Brain (organoid and tissue), 16 donors: ENCODE measurements at places on chromosomes 7 and 10.
A peak's percentile ranks its signal among the peaks of the same experiment; 100 is the strongest.

GRCh38 chr10:115171392-115171960, 78.3 kb downstream of the ATRNL1 start:
- peak; percentile 50 for DNase-seq

GRCh38 chr10:80500572-80501380, 36.9 kb upstream of the SH2D4B start:
- DNase-seq, result no peak

DNA sequence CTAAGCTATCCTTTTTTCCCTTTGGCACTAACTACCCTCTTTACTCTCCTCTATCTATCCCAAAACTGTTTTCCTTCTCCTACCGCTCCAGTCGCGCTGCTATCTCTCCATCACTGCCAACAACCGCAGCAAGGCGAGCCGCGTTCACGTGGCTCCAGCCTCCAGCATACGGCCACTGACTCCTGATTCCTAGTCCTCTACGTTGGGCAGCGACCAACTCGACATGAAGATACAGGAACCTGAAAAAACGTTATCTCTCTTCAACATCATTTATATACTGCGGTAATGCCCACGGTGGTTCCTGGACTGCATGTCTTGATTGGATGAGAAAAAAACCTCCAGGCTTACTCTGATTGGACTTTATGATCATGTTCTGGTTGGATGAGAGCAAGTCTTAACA, 129.5 kb downstream of the ZNF716 start:
- DNase-seq, result no peak

DNA sequence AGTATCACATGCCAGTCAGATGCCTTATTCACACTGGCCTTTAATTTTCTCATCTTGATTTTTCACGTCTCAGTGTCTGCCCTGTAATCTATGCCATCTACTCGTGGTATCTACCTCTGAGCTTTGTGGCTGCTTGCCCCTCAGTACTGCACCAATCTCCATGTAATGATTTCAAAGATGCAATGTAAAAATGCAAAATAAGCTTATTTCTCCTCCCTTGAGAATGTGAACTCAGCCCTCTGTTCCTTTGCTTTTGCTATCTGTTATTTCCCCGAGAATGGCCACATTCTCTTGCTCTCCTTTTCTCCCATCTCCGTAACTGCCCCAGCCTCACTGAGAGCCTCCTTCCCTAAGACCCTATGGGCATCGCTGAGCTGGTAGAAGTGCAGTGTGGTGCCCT, 317.5 kb downstream of the SFMBT2 start:
- no peak for DNase-seq

GRCh38 chr7:82343716-82344115, 99.9 kb downstream of the CACNA2D1 start:
- DNase-seq, result no peak

DNA sequence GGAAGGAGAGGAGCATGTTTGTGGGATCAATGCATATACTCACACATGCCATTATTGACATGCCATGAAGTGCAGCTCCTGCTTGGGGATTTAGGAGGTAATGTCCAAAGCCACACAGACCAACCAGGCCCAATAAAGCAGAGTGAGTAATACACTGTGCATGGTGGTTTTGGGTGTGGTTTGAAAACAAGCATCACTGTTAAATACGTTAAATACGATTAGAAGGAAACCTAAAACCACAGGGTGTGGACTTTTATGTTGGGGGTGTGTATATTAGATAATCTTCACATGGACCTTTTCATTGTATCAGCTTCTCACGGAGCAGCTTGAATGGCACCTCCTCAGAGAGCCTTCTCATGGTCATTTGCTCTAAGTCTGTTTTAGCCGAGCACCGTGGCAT, 10.4 kb upstream of the EIF3A start:
- DNase-seq, result no peak

DNA sequence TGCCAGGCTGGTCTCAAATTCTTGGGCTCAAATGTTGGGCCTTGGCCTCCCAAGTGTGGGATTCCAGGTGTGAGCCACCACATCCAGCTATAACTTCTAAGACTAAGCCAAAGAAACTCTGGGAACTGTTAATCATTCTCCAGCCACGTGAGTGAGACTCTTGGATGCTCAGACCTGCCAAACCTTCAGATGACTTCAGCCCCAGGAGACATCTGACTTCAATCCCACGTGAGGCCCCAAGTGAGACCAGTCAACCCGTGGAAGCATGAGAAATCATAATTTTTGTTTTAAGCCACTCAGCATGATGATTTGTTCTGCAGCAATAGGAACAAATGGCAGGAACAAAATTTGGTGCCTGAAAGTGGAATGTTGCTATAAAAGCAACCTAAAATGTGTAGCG, 4.3 kb upstream of the PCBD1 start:
- DNase-seq, result no peak

- DNase-seq, result no peak
Measured at GRCh38 chr10:70965566-70965965, 77.2 kb upstream of the PCBD1 start.

DNA sequence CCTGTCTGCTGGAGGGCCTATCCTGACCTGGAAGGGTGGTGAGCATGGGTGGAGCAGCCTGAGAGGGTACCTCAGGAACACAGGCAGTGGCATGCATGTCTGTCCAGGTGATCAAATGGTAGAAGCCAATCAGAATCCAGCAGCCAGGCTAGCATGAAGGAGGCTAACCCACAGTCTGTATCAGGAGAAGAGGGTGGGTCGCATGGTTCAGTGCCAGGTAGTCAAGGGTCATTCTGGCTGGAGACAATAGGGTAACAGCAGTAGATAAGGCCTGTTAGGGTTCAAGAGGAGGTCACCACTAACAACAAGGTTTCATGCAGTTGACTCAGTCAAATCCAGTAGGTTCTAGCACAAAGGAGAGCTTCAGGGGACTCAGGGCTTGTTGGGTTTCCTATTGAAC, 10.4 kb downstream of the ALDH18A1 start:
- no peak for DNase-seq

GRCh38 chr10:24307116-24307515, 98.2 kb downstream of the KIAA1217 start:
- peak; percentile 13 for DNase-seq

- DNase-seq, result no peak
Measured at GRCh38 chr10:5373307-5373706, 8.5 kb downstream of the UCN3 start.

DNA sequence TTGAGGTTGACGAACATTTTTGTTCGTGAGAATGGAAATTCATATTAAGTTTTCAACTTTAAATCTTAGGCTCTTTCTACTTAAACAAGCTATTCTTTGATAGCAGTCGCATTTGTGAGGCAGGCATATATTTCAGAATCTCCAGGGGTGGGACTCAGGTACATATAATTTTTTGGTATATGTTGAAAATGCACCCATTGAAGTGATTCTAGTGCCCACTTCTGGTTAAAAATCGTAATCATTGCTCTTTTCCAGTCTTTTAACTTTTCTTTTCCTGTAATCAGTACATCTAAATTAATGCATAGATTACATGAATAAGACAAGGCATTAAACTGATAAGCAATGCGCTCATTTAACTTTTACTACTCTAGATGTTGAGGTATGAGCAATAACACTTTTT, 67.8 kb downstream of the ZNRF2 start:
- DNase-seq, result no peak

- DNase-seq, result peak; percentile 78
Measured at GRCh38 chr10:74415146-74415839, 264.3 kb downstream of the ADK start.

- no peak for DNase-seq
Measured at GRCh38 chr10:51860257-51860656, 160.9 kb upstream of the CSTF2T start.

DNA sequence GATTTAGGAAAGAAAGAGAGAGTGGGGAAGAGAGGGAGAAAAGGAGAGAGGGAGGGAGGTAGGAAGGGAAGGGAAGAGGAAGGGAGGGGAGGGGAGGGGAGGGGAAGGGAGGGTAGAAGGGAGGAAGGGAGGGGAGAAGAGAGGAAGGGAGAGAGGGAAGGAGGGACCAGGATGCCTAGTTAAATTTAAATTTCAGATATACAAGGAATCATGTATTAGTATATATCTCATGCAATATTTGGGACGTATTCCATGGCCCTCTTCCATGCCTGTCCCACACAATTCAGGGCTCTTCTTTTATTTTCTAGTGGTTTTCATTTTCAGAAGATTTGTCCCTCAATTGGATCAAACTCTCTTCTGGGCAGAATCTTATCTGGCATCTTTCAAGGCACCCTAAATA, 172.4 kb upstream of the PRR15 start:
- no peak for DNase-seq

DNA sequence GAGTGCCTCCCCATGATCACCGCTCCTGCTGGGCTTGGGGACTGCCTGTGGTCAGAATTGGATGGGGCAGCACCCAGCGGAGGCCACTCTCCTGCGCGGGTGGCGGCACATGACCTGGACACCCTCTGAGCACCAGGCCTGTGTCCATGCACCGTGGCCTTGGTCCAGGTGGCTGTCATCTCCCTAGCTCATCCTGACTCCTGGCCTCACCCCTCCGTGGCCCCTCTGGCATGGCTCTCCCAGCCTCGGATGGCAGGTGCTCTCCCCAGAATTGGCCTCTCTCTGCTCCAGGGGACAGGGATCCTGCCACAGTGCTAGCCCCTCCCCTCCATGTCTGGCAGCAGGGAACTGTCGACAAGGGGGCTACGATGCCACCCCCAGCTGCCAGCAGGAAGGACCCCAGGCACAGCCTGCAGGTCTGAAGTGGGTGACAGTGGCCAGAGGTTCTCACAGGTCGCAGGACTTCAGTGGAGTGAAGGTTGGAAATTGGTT, 37.2 kb upstream of the BTBD16 start:
- DNase-seq, result no peak

DNA sequence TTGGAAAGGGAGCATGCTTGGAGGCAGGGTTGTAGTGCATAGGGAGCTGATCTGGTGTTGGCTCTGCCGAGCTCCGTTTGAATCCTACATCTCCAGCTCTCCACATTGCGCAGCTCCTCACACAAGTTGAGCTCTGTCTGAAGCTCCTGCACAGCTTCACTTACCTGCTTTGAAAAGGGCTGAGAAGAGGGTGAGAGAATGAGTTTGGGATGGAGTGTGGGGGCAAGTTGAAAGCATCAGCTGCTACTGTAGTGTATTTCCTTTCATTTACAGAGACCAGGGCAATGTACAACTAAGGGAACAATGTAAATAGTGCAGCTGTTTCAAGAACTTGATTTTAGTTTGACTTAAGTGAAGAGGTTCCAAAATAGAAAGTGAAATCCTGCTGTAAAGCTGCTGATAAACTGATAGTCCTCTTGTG, 88.5 kb downstream of the VTI1A start:
- DNase-seq, result no peak

- peak; percentile 61 for DNase-seq
Measured at GRCh38 chr10:91389636-91390512, 20.3 kb upstream of the HECTD2 start.

DNA sequence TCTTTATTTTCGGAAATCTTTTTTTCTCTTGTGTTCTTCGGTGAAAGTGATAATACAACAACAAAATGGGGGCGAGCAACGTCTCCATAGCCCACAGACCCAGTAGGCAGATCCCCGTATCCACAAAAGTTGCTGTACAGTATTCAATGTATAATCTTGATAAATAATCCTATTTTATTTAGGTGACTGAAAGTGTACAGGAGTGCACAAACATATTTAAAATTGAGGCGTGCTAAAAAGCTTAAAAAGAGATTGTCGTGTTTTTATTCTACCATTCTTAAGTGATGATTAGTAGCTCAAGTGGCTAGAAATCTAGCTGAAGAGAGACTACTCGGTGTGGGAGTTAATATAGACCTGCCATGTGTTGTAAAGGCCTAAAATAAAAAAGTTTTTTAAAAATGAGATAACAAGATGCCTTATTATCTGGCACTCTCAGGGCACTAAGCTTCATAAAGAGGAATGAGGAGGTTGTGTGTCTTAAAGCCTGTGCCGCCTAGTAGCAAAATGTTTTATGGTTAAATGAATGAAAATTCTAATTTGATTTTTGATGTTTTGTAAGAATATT, 1.6 kb downstream of the CAPZA2 start:
- no peak for DNase-seq

GRCh38 chr10:132407243-132407746, 10.3 kb downstream of the PWWP2B start:
- no peak for DNase-seq

DNA sequence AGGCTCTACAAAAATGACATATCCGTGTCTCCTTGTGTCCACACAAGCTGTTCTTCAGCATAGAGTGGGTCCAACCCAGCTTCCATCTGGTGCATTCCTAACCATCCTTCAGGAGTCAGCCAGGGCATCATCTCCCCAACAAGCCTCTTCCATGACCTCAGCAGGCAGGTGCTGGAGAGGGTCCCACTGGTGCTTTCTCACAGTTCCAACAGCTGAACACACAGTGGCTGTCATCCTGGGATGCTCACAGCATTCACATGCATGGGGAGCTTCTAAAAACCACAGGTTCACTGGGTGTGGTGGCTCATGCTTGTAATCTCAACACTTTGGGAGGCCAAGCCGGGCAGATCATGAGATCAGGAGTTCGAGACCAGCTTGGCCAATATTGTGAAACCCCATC, 6.4 kb upstream of the CYP3A4 start:
- DNase-seq, result no peak

DNA sequence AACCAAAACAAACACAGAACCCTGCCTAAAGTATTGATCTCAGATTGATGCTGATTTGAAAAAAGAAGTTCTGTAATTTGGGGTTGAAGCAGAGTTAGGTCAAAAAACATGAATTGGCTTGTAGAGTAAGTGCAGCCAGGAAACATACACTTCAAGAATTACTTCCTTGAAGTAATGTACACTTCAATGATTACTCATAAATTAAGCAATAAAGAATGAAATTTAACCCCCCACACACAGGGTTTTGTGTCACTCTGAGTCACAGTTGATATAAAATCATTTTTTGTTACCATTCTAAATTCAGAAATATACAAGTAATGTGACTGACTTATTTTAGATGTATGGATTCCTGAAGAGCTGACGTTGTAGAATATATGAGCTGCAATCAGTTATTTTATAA, 622.2 kb downstream of the POM121L12 start:
- no peak for DNase-seq

- DNase-seq, result peak; percentile 47
Measured at GRCh38 chr10:5840314-5841307, 27.4 kb upstream of the GDI2 start.

- DNase-seq, result no peak
Measured at GRCh38 chr7:54109501-54109900, 432.7 kb upstream of the VSTM2A start.

DNA sequence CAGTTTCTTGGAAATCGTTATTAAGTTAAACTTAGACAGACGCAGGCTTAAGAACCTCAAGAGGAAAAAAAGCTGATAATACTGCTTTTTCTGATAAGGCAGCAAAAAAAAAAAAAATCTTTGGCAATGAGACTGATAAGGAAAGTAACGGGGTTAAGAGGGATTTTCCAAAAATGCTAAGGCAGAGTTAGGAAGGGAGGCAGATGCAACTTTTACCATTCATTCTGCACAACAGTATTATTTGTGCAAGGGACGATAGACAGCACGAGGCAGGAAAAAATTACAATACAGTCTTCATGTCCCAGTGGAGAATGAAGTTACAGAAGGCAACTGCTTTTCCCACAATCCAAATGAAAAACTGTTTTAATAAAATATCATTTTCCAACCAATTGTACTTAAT, 194.0 kb downstream of the DOCK4 start:
- DNase-seq, result no peak

- DNase-seq, result no peak
Measured at GRCh38 chr7:106372126-106372525, 87.3 kb upstream of the NAMPT start.
